Activated CD4-positive, alpha-beta T cell treated with anti-CD3 and anti-CD28 coated beads, Interleukin-2, amount 10 ng/mL, durations not matched to agents 7 days and 5 days (primary cell): ENCODE measurements at places on chromosomes 11 and 22.

- peak; percentile 40 for DNase-seq
Observed at GRCh38 chr22:23820748-23821211, 18.0 kb downstream of the DERL3 start.

DNA sequence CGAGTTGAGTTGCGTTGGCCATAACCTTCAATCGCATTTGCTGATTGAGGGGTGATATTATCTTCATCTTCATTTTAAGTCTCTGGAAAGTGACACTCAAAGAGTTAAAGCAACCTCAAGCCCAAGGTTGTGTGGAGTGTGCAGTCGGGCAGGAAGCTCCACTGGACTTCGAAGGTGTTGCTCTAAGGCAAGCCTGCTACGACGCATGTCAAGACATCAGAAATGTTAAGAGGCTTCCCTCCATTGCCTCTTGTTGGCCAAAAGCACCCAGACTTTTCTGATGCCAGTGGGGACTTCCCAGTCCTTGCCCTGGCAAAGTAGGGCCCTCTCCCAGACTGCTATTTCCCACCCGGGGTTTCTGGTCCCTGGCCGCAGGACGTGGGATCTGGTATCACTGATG is 23.6 kb upstream of the SCGB1D1 start:
- no peak for DNase-seq

DNA sequence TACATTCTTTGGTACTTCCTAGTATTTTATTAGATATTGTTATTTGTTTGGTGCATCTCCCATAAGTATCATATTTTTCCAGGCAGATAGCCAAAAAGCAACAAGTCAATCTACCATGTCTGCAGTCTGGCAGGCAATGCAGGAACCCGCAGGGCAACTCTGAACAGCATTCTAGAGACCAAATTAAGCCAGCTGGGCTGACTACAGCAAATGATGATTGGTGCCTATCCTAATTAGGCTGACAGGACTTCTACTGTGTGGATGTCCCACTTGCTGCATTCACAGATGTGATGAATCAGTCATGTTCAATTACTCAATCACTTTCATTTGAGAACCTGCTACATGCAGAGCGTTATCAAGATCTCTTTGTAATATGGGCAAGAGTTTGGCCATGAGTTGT is 40.3 kb upstream of the AMOTL1 start:
- no peak for DNase-seq

GRCh38 chr11:114314096-114314495 is 17.9 kb downstream of the NNMT start:
- DNase-seq: no peak

- DNase-seq: no peak
Observed at GRCh38 chr11:26947379-26947844, 46.5 kb upstream of the FIBIN start.

DNA sequence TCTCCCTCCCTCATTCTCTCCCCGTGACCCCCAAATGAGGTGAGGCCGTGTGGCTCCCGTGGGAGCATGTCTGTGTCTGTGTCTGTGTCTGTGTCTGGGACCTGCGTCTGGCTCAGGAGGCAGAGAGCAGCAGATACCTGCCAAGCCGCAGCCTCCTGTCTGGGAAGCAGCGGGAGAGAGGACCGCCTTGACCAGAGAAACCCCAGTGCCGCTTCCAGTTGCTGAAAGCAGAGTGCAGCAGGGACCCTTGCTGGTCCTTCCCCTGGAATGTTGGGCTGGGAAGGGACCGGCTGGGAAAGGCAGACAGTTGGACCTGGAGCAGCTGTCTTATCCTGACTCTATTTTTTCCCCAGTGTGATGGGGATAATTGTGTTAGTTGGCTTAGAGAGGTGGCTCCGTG is 525 bp downstream of the CSDC2 start:
- DNase-seq: no peak

GRCh38 chr11:7098235-7098832 is 9.5 kb downstream of the RBMXL2 start:
- peak; percentile 13 for DNase-seq
